ENCODE measurements at places on chromosomes 7 and 10.

GRCh38 chr10:130463876-130464364, 327.7 kb downstream of the GLRX3 start:
- DNase-seq = no peak

- DNase-seq = peak; percentile 5
These were observed 60.6 kb upstream of the ANTXRL start for GRCh38 chr10:46226232-46226631.

- no peak for DNase-seq
These were observed 652.1 kb downstream of the SDK1 start for GRCh38 chr7:3953133-3953532.

- peak; percentile 60 for DNase-seq
These were observed 2.2 kb upstream of the IGFBP3 start for GRCh38 chr7:45923290-45923689.

DNA sequence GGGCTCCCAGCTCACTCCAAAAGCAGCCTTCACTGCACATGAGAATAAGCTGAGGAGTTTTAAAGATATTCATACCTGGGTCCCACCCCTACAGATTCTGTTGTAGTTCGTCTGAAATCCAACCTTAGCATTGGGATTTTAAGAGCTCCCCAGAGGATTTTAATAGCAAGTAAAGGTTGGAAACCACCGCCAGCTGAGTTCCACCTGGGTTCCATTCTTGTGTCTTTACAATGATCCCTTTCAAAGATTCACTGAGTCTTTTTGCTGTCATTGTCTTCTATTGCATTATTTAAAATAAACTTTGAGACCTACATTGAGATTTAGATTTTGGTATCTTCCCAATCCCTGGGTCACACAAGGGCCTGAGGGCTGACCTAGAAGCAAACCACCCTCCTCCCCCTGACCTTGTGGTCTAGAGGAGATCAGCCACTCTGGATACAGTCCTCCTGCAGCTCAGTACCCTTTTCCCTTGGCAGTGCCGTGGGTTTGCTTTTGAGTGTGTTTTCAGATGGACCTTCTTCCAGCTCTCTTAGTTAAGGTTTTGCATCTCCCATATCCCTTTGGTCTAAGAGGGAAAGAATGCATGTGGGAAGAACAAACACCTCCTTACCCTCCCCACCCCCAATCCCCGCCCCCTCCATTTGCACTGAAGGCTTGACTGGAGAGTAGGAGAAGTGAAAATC, 22.6 kb upstream of the SIRT1 start:
- DNase-seq = no peak

DNA sequence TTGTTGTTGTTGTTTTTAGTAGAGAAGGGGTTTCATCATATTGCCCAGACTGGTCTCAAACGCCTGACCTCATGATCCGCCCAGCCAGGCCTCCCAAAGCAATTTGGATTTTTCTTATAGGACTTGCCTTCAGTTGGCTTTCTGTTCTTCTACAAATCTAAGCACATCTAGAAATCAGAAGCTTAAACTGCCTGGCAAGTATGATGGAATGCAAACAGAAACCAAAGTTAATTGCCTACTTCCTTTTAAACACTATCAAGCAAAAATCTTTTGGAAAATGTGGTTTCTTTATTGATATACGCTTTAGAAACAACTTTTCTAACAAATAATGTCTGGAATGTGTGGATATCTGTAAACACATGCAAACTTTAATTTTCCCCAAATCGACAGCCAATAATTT, 64.9 kb downstream of the USP6NL start:
- DNase-seq = no peak

- DNase-seq = no peak
These were observed 12.9 kb downstream of the SLC16A12 start for GRCh38 chr10:89522463-89522862.

GRCh38 chr10:87803328-87803727, 14.7 kb downstream of the ATAD1 start:
- DNase-seq = no peak

DNA sequence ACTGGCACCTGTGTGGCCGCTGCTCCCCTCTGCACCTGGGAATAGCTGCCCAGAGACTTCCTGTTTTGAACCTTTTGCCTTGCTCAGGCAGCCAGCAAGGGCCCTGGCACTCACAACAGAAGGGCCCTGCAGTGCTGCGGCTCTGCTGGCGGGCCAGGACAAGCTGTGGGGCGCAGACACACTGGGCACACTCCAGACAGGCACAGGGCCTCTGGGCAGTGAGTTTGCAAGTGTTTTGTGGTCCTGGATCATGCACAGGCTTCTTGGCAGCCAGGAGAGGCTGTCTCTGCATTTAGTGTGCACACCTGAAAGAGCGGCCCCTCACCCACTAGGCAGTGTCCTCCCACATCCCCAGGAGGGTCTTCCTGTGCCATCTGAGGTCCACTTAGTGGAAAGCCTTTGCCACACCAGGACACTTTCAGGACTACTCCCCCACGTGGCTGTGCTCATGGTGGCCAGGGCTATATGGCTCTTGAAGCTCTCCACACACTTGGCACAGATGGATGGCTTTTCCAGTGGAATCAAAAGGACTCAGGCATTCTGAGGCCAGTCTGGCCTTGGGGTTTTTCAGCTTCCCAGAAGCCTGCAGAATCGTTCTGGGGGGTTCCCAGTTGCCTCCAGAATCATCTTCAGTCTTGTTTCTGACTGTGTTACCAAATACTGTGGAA, 5.0 kb upstream of the ATP6V0E2 start:
- no peak for DNase-seq

- no peak for DNase-seq
These were observed 5.4 kb upstream of the PRF1 start for GRCh38 chr10:70607936-70608335.

DNA sequence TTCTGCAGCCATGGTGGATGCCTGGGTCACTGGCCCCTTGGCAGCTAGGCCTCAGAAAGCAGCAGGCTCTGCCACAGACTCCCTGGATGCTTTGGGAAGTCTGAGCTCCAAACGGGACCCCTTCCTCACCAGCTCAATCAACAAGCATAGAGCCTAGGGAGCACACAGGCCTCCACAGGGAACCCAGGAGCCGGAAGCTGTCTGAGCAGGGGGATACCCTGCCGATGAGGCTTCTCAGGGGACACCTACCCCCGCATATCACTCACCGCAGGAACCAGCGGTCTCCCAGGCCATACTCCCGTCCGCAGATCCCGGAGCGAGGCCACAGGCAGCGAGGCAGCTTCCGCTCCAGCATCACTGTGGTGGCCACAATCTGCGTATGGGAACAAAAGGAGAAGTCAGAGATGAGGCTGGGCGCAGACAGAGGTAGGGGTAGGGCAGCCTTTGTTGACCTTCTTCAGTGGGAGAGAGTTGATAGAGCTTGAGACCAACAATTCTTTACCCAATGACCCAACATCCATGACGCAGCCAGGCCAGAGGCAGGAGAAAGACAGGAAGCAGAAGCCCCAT, 13.4 kb downstream of the TRPV6 start:
- no peak for DNase-seq

DNA sequence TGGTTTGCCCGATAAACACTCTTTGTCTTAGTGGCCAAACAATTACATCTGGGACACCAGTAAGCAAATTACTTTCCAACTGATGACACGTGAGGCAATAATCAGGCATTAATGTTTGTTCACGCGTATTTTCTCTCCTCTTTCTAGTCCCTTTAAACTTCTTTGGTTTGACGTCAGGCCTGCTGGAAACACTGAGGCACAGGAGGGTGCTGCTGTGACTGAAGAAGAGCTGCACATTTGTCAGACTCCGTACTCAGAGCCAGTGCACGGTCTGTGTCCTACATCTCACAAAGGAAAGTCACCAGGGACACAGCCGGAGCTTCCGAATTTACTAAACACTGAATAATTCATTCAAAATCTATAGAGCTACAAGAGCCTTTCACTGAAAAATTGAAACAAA, 57.6 kb upstream of the ANAPC16 start:
- DNase-seq = no peak

- DNase-seq = no peak
These were observed 275.7 kb downstream of the CELF2 start for GRCh38 chr10:11293332-11293731.

GRCh38 chr10:123967626-123968243, 76.1 kb upstream of the CPXM2 start:
- DNase-seq = peak; percentile 41

DNA sequence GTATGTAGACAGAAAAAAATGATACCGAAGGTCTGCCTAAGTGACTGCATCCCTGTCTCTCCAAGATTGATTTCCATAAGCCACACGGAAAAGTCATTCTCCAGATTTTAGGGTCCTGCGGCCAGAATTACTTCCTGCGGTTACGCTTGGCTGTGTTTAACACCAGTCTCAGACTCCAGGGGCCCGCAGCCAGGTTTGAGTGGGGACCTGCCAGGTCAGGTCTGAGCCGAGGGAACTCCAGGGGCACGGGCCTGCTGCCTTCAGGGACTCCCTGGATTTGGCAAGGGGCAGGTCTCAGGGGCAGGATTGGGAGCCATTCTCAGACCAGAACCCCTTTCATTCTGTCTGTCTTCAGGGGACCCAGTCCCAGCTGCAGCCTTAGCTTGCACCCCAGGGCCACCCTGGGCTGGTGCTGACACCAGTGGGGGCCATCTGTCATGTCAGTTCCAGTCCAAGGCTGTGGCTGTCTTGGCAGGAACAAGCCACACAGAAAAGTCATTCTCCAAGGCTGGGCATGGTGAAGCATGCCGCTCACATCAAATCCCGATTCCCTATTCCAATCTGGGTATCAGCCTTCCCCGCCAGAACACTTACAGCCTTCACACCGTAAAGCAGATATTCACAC, 39.0 kb downstream of the TMEM120A start:
- DNase-seq = no peak

DNA sequence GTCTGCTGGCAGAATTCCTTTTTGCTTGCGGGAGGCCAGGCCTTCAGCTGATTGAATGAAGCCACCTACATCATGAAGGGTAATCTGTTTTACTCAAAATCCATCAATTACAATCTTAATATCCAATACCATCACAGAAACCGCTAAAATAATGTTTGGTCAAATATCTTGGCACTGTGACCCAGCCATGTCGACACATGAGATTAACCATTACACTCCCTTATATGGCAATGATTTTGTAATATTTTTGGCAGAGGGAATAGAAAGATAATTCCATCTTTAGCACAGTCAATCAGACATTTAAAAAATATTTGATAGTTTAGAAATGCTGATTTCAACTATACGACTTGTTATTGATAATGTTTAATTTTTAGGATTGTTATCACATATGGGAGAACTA, 36.5 kb upstream of the SLC39A12 start:
- no peak for DNase-seq

GRCh38 chr7:44324481-44325200, 753 bp downstream of the CAMK2B start:
- no peak for DNase-seq

DNA sequence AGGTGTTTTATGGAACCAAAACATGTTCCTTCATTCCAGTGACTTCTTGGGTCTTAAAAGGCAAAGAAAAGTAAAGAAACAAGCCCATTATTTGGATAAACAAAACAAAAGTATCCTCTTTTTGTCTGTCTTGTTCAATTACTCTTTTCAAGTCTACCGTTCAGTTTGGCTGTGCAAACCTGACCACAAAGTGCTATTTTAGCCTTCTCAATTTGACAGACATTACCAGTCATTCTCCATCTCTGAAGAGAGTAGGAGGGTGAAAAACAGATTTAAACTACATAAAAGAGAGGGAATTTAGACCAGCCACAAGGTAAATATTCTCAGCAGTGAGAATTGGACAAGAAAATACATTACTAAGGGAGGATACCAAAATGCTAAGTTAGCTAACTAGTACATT, 145.2 kb downstream of the GRM3 start:
- no peak for DNase-seq

- DNase-seq = no peak
These were observed 19.0 kb upstream of the COL1A2 start for GRCh38 chr7:94375691-94376090.

DNA sequence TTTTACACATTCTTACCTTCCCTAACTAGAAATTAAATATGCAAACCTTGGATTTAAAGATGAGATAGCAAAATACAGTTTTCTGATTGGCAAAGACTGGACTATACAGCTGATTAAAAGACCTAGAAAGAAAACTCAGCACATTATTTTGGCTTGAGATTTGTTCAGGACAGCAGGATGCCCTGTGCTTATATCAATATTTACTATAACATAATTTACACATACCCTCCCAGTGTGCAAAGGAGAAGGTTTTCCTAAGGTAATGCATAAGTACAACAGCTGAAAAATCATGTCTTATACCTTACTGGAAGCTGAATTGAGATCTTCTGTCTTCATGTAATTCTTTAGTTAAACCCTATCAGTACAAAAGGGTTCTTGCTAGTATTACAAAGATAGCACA, 458.6 kb downstream of the PARD3 start:
- no peak for DNase-seq

GRCh38 chr10:132251928-132252327, 55.8 kb downstream of the STK32C start:
- no peak for DNase-seq

- DNase-seq = no peak
These were observed 28.3 kb downstream of the TBATA start for GRCh38 chr10:70756700-70757360.

GRCh38 chr7:147380926-147381325, 1209.6 kb upstream of the C7orf33 start:
- DNase-seq = no peak

GRCh38 chr7:99406557-99406956, 1.8 kb downstream of the PDAP1 start:
- DNase-seq = no peak

- no peak for DNase-seq
These were observed 35.8 kb downstream of the GPER1 start for GRCh38 chr7:1123715-1124114.

DNA sequence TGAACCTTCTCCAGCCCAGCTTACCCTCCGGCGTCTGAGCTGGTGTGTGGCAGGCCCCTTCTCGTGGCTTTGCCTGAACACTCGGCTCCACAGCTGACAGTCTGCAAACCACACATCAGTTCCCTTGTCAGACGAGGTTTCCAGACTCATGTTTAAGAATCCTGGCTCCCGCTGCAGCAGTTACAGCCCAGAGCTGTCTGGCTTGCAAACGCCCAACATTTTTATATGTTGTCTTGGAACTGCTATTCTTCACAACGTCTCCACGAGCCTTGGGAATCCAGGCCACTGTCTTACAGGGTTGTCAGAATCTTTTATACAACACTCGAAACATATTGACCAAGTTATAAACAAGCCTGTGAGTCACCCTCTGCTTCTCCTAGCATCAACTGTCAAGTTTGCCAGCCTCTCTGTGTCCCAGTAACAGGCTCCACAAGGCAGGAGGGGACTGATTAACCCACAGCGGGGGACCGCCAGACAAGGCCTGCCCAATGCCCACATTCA, 68.1 kb downstream of the TNS3 start:
- DNase-seq = no peak

DNA sequence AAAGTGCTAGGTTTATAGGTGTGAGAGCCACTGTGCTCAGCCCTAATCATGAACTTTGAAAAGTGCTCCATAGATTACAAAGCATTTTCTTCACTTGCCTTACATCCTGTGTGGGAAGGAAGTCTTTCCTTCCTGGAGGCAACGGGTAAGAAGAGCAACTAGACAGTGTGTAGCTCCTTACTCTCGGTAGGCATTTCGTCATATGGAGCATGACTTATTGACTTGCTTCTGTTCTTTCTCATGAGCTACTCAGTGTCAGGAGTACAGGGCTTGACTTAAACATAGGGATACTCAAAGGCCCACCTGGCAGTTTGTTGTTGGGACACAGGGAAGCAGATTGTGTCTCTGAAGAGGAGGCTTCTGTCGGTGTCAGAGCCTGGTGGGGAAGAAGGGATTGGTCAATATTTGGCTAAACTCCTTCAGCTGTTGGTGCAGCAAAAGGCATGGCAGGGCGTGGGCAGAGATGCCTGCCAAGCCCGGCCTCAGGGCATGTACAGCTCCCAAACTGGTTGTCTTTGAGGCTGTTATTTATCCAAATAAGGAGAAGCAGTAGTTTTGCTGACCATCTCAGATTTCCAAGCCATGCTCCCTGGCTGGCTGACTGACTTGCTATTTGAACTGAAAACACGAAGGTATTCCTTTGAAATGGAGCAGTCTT, 248.9 kb downstream of the KIAA1217 start:
- DNase-seq = no peak

Measured in activated T-cell treated with anti-CD3 and anti-CD28 coated beads, Interleukin-2, amount 50 U/mL, for 1 hour (primary cell).